ENCODE measurements at places on chromosomes 7 and 10.

- DNase-seq: no peak
Observed at GRCh38 chr7:35702541-35702940, 7.6 kb upstream of the HERPUD2 start.

DNA sequence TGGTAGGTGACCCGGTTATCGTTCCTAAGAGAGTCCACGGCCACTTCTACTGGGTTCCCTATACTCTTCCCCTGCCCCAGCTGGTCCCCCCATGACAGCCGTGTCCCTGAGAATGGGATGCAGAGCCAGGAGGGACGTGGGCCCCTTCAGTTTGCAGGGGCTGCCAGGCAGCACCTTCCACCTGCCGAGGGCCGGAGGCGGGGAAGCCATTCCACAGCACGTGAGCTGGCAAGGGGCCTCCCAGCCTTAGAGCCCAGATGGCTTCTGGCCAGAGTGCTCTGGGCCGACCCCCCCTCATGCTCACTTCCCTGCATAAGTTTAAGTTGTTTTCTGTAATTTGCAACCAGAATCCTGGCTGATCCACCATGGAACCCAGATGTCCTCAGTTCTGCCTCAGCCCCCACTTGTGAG, 39.0 kb downstream of the DIP2C start:
- no peak for DNase-seq

GRCh38 chr7:836429-836828, 4.2 kb downstream of the SUN1 start:
- no peak for DNase-seq

- no peak for DNase-seq
Observed at GRCh38 chr7:45588466-45588865, 14.3 kb downstream of the ADCY1 start.

GRCh38 chr10:130808243-130808642, 503.3 kb downstream of the TCERG1L start:
- no peak for DNase-seq

DNA sequence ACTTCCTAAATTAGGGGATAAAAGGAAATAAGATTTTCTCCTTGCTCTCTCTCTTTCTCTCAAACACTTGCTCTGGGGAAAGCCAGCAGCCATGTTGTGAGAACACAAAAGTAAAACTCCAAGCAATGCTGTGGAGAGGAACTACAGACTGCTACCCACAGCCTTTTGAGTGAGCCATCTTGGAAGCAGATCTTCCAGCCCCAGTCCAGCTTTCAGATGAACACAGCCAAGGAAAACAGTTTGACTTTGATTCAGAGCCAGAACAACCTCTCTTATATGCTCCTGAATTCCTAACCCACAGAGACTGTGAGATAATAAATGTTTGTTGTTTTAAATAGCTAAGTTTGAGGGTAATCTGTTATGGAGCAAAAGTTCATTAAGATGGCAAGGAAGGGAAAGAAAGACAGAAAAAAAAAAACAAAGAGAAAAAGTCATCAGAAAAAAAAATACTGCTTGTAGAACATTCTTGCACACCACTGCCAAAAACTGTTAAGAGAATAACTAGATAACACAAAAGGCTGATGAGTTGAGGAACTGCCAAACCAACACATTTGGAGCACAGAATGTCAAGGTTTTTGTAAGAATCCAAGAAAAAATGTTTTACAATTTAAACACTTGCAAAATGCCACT, 20.9 kb upstream of the PRKAR2B start:
- no peak for DNase-seq

DNA sequence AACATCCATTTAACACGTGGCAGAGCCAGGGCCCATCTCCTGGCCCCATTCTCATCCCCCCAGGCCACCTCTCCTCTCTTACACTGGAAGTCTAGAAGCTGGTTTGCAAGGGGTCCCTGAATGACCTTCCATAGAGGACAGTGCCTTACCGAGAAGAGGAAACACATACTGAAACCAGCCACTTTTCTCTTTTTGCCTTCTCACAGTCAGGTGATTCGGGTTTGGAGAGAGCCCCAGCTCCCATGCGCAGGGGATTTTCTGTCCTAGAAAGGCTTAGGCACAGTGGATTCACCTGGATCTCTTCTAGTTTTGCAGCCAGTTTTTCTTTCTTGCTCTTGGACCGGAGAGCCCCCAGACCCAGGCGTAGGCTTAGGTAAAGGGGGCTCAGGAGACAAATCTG, 334.1 kb upstream of the C7orf33 start:
- no peak for DNase-seq

DNA sequence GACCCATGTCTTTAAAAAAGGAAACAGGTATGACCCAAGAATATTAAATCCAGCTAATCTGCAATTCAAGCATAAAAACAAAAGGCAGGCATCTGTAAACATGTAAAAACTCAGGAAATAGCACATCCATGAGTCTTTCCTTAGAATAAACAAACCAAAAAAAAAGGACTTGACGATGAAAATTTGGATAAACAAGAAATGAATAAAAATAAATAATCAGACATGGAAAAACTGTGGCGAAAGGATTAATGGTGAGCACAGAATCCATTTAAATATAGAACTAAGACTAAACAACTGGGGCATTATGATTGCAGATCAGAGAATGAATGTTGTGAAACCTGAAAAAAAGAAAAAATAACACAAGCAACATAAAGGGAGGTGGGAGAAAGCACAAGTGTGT, 170.1 kb downstream of the DOCK4 start:
- DNase-seq: no peak

GRCh38 chr10:129605266-129605985, 138.4 kb downstream of the MGMT start:
- no peak for DNase-seq

DNA sequence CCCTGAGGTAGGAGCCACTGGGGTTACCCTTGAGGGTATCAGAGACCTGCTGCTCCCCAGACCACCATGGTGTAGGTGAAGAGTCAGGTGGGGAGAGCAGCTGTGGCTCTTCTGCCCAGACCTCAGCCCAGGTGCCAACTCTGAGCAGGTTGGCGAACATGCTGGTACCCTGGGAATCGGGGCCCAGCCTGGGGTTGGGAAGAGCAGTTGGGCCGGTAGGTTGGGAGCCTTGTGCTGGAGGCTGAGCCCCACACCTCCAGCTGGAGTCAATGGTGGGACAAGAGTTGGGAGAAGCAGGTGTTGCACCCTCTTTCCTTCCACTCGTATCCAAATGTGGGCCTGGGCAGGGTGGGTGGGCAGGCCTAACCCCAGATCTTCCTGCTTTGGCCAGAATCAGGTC, 114.5 kb downstream of the CDH23 start:
- no peak for DNase-seq

GRCh38 chr7:97024209-97025129, at the start of gene DLX5:
Gene DLX5 (minus strand): TSS chr7:97024831. CDS start chr7:97024623, 208 bp downstream.
- DNase-seq: no peak

DNA sequence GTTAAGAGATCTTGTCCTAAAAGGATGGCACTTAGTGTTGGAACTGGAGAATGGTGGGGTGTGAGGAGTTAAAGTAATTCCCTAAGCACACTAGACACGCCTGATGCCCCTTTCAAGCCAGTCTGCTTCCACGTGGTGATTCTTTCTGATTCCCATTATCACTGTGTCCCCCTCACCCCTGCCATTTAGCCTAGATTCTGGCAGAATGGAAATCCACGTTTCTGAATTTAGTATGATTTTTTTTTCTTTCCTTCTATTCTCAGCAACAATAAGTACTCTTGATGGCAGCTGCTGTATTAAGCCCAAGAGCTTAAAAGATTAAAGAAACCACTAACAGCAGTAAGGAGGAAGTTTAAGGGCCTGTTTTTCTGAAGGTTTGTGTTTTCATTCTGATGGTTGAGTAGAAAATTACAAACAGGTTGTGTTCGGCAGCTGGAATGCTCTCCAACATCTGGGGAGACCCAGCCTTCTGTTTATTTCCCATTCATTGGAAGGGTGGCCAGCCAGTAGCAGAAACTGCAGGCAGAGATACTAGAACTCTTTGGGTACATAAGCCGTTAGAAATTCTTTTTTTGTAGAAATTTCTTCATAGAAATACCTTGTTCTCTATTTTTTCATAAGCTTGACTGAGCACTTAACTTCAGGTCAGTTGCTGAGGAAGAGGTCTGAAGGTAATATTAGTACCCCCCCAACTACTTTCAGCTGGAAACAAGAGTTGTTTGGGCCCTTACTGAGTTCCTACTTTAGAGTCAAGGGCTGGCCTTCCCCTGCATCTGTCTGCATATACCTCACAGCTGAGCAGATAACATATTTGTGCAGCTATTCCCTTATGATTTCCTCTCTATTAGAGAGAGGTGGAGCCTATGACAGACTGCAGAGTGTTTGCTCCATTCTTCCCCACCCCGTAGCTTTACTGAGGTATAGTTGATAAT, 355.1 kb downstream of the AUTS2 start:
- DNase-seq: no peak

- no peak for DNase-seq
Observed at GRCh38 chr10:100654782-100655325, 90.5 kb upstream of the PAX2 start.

- no peak for DNase-seq
Observed at GRCh38 chr7:54904130-54904529, 114.7 kb upstream of the EGFR start.

DNA sequence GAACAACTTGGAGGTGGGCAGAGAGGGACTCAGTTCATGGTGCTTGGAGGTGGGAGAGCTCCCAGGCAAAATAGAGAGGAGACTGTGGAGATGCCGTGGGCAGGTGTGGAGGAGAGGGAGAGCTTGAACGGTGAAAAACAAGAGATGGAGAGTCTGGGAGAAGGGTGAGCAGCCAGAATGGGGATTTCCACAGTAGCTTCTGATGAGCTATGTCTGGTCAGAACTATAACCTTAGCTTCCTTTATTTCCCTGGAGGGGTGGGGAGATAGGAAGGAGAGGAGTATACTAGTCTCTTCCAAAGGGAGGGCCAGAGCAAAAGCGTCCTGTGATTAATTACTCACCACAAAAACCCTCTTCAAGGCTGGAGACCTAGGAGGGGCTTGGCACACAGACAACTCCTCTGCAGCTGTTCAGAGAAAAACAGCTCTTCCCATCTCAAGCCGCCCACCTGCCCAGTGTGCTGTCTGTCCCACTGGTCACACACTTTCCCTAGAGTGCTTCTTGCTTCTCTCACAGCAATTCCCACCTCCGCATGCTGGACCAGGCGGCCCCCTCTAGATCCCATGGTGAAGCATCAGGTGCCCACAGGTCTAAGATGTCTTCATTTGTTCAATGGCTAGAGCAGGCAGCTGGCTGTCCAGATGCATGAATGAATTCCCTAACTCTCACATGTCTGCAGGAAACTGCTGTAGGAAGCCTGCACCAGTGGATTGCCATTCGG, 41.9 kb downstream of the TAS2R41 start:
- DNase-seq: no peak

DNA sequence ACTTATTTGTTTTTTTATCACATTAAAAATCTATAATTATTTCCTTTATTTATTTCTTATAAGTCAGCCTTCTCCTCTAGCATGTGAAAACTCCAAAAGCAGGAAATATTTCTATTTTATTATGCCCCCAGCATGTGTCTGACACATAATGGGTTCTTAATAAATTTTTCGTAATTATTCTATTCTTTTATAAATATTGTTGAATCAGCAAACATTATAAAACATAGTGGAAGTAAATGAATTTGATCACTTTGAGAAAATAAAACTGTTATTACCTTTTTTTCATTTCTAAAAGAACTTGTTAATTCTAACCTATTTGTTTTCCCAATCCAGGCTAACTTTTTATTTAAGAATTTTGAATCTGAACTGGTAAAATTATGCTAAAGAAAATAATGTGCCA, 509.1 kb upstream of the PCDH15 start:
- DNase-seq: no peak

DNA sequence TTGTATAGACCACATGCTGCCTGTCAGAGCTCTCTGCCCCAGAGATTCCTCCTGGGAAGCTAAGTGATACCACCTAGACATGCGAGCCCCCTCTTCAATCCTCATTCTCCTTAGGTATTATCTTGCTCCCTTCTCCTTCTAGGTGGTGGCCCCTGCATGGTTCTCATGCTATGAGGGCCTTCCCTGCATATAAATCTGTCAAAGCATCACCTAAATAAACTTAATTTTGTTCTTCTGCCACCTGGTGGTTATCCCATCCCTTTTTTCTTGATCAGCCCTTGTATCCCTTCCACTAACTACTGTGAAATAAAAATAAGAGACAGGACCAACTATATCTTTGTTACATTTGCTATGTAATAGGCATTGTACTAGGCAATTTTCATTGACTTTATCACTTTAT, 242.1 kb downstream of the CDC14C start:
- no peak for DNase-seq

DNA sequence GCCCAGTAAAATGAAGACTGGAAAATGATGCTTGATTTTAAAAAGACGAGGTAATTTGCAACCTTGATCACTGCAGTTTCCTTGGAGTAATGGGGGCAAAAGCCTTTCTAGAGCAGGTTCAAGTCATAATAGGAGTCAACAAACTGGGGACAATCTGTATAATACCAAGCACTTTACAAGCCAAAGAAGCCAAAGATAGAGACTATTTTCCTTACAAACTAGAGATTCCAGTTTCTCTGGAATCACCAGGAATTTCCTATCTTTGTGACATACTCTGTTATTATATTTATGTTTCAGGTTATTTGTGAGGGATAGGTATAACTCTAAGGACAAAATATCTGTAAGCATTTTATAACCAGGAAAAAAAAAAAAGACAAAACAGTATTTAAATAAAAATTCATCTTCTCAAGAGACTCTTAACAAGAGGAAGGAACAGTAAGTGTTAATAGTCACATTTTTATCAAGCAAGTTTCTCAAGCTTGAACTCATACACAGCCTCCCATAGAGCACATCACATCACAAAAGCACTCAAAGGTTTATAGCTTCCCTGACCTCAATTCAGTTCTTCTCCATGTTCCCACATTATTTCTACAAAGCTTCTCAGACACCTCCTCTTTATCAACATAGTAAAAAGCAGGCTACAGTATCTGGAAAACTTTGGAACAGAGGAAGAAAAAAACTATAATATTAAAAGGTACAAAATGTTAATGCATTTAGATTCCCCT, 18.9 kb downstream of the JMJD1C start:
- DNase-seq: no peak

- DNase-seq: no peak
Observed at GRCh38 chr10:48931188-48931587, 8.5 kb downstream of the LRRC18 start.

GRCh38 chr7:90594751-90595317, 1.3 kb upstream of the CDK14 start:
- no peak for DNase-seq

DNA sequence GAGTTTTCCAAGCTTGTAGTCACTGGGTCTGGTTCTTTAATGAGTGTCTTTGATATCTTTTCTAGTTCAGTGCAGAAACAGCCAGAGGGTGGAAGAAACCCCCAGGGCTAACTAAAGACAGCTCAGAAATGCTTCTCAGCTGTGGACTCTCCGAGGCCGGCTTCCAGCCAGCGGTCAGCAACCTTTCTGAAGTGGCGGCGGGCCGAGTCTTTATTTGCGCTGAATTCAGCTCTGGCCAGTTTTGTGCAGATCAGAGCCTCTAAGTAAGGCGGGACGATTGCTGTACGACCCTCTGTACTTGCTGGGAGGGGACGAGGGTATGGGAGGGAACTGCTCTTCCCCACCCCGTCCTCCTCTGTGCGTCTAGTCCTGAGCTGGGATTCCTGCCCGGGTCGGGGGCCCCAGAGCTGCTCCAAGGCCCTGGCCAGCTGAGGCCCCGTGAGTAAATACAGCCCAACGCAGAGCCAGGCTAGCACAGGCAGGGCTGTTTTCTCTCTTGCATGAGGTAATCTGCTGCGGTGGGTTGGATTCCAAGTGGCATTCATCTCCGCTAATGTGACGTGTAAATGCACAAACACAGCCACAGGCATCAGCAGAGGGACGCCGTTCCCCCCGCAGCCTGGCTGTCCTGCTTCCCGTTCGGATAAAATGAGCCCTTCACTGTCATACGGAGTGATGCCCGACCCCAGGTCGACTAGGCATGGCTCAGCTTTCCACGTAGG, 159.8 kb downstream of the PIP4K2A start:
- DNase-seq: no peak

Data from CD4-positive, alpha-beta T cell treated with Interleukin-15 for 4 hours (primary cell).